Kidney epithelial cell (primary cell): ENCODE measurements at places on chromosomes 2 and 18.

GRCh38 chr18:21903709-21904108 is 163.1 kb downstream of the MIB1 start:
- no peak for DNase-seq

DNA sequence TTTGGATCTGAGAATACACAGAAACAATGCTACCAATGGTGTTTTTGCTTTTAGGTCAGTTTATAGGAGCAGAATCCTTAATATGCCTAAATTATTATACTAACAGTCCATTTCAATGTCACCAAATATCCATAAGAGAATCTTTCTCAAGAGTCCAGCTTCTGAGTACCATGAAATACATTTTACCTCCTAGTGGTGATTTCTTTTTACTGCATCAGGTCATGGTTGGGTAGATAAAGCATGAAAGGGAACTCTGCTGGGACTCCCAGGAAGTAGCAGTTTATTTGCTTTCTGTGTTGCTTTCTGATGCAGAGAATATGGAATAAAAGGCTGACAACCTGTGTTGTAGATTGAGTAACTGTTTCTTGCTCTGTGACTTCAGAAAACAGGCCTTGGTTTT is 115.6 kb downstream of the PPP1R1C start:
- no peak for DNase-seq

DNA sequence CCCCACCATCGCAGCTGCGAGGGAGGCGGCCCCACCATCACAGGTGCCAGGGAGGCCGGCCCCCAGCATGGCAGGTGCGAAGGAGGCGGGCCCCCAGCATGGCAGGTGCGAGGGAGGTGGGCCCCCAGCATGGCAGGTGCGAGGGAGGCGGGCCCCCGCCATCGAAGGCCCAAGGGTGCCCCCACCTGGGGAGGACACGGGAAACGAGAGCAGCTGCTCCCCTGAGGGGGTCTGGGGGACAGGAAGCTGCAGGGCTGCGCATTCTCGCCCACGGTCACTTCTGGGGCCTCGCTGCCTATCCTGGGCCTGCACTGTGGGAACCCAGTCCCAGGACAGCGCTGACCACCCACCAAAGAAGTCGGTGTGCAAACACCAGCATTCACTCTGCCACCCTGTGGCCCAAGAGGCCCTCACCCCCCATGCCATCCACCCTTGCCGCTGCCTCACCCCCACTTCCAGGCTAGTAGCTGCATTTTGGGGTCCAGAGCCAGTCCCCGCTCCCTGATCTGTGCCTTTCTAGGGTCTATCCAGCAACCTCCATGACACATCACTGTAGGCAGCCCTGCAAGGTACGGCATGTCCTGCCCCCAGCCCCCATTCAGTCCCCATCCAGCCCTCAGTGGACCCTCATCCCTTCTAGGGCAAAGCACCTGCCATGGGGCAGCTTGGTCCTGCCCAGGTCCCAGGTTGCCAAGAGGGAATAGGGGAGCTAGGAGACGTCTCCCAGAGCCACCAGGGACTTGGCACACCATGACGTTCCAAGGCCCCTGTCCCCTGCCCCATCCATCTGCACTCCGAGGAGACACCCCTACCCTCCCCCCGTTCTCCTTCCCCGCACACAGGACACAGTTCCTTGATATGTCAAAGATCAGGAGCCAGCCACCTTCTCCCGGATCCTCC is 24.0 kb upstream of the GPC1 start:
- DNase-seq: no peak

GRCh38 chr18:36301884-36302283 is 4.4 kb downstream of the FHOD3 start:
- DNase-seq: no peak

GRCh38 chr2:8229546-8229986 is 452.3 kb upstream of the ID2 start:
- peak; percentile 60 for DNase-seq

GRCh38 chr2:12363138-12363537 is 353.6 kb upstream of the TRIB2 start:
- no peak for DNase-seq

- DNase-seq: peak; percentile 72
Measured at GRCh38 chr2:3535794-3536681, 16.7 kb upstream of the ADI1 start.

GRCh38 chr2:176833671-176834070 is 378.9 kb upstream of the HNRNPA3 start:
- DNase-seq: no peak

GRCh38 chr2:136917411-136917881 is 152.1 kb downstream of the THSD7B start:
- DNase-seq: no peak

DNA sequence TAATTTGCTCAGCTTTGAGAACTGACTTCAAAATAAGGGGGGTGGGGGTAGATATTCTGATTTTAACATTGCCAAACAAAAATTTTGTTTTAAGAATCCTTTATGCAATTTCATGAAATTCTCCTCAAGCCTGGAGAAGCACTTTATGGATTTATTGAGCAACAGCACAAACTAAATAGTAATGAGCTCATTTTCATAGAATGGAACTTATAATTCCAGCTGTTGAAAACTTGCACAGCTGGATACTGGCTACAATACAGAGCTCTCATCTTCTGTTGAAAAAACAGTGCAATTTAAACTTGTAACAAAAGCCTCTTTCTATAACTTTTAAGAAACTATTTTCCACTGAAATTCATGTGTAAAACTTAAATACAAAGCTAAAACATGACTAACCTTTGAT is 137.6 kb upstream of the FN1 start:
- DNase-seq: no peak

- DNase-seq: no peak
Measured at GRCh38 chr2:46470114-46470628, 9.2 kb upstream of the TMEM247 start.

GRCh38 chr2:201754717-201755415 is 25.9 kb downstream of the ALS2 start:
- DNase-seq: no peak
